Adipocyte (in vitro differentiated cells): ENCODE measurements at places on chromosomes 6 and 20.

- no peak for DNase-seq
Observed at GRCh38 chr6:63676412-63677114, 41.0 kb downstream of the PHF3 start.

DNA sequence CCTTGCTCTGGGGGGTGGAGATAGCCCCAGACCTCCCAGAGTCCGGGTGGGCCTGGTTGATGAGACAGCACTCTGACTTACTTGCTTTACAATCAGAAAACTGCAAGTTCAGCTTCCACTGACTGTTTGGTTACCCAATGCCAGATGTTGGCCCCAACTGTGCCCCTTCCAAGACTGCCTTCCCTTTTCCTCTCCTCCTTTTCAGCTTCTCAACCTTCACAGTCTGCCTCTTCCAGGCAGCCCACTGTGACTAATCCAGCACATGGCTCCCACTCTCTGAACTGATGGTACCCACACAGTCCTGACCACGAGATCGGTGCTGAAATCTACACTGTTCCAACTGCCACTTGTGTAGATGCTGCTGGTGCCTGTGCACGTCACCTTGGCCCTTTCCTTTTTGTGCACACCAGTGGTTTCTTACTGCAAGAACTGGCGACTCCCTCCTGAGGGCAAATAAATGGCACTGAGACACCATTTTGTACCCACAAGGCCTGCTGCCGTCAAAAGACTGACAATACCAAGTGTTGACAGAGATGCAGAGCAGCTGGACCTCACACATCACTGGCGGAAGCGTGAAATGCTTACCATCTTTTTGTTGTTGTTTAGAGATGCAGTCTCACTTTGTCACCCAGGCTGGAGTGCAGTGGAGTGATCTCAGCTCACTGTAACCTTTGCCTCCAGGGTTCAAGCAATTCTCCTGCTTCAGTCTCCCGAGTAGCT is 1.8 kb upstream of the ARFGAP1 start:
- peak; percentile 16 for DNase-seq

DNA sequence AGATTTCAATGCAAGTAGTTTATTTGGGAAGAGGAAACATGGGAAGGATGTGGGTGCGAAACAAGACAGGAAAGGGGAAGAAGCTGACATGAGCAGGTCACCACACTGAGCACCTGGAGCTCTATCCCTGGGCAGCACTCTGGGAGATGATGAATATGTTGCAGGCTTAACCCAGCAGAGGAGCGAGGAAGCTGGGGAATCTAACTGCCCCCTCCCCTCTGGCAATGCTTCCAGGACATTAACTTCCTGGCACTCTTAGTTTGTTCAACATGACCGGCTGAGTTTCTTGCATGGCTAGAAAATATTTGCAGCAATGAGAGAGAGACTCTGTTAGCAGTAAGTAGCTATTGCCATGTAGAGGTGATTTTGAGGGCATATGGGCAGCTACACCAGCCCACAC is 4.9 kb upstream of the ADA start:
- no peak for DNase-seq

GRCh38 chr20:63311186-63311832 is 18.3 kb downstream of the COL20A1 start:
- DNase-seq = no peak

GRCh38 chr6:33772082-33772830 is 16.7 kb downstream of the LEMD2 start:
- no peak for DNase-seq

DNA sequence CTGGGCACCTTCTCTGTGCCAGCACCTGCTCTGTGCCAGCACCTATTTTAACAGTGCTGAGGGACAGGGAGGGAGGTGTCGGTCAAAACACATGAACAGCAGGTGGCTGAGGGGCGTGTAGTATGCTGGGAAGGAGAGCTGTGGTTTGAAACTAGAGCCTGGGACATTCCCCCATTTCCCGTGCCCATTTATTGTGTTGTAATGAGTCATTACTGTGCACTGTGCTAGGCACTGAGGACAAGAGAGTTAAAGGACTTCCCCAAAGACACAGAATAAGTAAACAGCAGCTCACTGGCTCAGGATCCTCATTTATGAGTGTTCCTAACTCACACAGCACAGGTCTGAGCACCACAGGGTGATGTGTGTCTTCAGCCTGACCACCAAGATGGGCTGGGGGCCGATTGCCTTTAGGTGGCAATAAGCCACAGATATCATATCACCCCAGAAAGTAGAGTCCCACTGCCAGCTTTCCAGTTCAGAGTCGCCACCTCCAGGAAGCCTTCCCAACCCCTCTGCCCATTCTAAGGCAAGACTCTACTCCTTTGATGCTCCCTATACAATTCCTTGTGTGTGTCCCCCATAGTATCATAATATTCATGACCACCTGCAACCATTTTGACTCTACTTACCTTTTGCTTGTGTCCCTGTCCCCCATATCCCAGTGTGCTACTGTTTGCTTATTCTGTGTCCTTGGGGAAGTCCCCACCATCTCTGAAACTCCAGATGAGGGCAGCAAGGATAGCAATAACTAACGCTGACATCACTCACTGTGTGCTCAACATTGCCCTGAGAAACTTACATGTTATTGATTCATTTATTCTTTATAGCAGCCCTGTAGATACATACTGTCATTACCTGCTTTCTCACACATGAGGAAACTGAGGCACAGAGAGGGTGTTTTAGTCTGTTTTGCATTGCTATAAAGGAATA is 87.3 kb downstream of the TOX2 start:
- DNase-seq = no peak

DNA sequence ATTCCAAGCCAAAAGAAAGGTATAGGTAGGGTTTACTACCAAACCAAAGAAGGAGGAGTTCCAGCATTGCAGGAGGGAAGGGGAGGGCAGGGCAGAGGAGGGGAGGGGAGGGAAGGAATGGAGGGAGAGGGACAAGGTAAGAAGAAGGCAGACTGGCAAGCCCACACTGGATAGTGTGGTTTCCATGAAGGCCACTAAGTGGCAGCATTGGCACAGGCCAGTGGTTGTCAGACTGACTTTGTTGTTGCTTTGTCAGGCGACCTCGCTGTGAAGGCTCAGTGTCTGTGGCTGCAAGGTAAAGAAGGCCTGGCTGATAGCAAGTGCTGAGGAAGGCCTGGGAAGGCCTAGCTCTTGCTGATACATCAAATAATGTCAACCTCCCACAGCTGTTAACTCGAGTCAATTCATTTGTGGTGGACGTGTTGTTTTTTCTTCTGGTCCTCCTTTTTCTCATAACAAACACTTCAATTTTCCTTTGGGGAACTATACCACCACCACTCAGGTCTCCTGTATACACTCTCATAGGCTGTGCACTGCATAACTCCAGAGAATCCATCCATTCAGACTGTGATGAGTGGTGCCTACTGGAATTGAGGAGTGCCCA is 7.7 kb upstream of the ZNF334 start:
- DNase-seq = peak; percentile 65

GRCh38 chr6:163490826-163491577 is 76.5 kb downstream of the QKI start:
- DNase-seq = no peak

- no peak for DNase-seq
Observed at GRCh38 chr20:44648579-44648978, 2.9 kb downstream of the ADA start.

DNA sequence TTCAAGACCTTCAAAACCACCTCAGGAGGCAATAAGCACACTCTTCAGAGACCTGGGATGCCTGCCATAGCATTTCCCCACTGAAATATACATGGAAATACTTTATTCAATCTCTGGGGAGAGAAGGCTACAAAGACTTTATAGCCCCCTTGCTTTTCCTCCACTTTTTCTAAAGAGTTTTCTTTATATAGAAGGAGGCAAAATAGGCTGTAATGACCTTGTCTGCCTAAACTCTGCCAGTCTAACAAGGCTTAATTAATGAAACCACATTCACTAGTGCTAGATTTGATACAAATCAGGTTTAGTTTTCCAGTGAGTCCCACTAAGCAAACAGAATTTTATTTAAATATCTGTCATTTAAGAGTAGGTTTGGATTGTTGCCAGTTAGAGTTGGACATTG is 114.9 kb downstream of the ADGRG6 start:
- no peak for DNase-seq

GRCh38 chr6:106574741-106575458 is 54.4 kb downstream of the RTN4IP1 start:
- peak; percentile 70 for DNase-seq

DNA sequence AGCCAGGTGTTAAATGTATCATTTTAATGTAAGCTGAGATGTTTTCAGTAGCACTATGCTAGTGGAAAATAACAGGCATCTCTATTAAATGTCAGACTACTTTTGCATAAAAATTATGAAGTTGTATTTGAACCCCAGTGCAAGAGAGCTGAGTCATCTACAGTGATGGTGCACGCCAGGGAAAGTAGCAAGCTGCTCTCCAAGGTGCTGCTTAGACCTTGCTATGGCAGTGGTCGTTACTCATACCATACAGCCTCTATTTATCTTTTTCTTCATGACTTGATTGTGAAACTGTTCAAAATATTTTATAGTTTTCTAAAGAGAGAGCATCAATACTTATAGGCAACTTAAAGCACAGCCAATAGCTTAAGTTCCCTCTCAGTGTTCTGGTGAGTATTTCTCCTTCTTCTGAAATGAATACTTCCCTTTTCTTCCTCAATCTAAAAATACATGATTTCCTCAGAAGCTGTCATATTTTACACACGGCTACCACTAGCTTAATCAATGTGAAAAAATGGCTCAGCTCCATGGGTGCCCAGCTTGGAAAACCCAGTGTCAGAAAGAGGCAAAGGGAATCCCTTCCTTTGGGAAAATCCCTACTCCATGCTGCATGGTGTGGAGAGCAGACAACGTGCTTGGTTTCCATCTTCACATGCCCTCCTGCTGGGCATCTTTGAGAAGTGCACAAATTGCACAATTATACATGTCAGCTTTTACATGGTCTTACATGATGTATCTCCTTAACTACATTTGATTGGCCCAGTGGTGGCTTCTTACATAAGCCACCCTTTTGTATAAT is 105.6 kb downstream of the ELOVL4 start:
- no peak for DNase-seq

DNA sequence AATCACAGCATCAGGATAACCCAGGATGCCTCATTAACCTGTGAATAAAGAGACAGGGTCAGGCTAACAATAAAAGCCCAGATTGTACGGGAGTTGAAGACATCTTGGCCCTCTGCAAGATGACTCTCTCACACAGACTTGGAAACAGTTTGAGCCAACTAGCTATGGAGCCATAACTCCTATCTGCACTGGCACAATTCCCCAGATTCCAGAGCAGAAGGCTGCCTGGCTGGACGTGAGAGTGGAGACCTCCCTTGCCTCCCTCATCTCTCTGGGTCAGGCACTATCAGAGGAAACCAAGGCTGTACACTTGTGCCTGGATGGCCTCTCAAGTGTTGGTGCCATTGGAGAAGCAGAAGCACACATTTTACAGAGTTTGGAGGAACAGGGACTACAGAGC is 312.6 kb downstream of the THBS2 start:
- DNase-seq = no peak
